Astrocyte of the hippocampus (primary cell): ENCODE measurements at places on chromosomes 6 and 20.

DNA sequence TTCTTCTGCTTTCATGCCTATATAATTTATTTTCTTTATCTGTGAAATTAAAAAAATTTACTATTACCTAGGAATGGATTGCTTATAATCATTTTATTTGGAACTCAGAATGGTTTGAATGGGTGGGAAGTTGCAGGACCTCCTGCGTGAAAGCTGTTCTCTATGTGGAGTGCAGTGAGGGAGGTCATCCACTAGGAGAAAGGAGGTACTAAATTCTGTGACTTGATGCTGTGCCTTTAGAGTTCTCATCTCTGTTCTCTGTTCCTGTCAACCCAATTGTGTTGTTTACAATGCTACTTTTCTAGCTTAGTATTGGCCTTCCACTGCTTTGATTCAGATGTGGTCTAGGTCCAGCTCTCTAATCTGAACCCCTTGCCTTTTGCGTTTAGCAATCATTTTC, 65.0 kb upstream of the HIVEP1 start:
- DNase-seq = no peak

GRCh38 chr20:62378215-62378614, 8.7 kb upstream of the RPS21 start:
- DNase-seq = peak; percentile 61

- DNase-seq = no peak
Measured at GRCh38 chr6:36069573-36069972, 42.0 kb downstream of the MAPK14 start.

DNA sequence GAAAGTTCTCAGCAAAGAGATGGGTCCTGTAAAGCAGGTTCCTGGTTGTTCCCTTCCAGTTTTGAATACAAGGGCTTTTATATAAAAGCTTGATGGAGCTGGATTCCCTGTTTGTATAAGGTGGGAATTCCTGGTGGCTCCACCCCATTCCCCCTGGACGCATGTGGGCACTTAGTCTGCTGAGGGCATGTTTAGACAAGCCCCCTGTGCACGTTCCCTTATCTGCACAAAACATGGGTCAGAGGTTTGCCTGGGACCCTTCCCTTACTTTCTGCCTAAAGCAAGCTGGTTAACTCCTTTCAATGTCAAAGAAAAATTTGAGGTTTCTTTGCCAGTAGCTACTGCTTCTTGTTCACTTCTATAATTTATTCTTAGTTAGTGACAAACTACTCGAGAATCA, 181.1 kb downstream of the BCKDHB start:
- no peak for DNase-seq

- no peak for DNase-seq
Measured at GRCh38 chr6:124356276-124356810, 552.7 kb downstream of the NKAIN2 start.

DNA sequence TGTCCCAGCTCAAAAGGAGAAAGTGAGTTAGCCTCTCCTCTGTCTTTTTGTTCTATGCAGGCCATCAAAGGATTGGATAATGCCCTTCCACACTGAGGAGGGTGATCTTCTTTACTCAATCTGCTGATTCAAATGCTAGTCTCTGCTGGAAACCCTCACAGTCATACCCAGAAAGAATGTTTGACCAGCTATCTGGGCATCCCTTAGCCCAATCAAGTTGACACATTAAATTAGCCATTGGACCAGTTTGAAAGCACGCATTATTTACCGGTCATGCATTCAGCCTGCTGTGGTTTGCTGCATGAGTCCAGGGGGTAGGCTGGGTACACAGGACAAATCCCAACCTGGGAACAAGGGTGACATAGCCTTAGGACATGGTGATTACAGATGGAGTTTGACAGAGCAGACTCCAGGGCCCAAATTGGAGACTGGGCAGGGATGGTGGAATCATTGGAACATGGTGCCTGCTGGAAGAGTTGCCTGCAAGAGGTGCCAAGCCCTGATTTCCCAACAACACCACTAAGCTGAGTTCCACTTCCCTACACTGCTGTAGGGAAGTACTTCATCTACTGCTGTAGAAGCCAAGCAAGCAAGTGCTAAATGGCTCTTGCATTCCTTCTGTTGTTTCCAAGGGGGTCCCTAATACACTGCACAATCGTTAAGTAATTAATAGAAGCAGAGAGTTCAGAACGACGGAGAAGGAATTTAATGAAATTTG, 87.7 kb downstream of the RNF182 start:
- DNase-seq = no peak

GRCh38 chr6:43800298-43800623, 30.2 kb downstream of the VEGFA start:
- no peak for DNase-seq

DNA sequence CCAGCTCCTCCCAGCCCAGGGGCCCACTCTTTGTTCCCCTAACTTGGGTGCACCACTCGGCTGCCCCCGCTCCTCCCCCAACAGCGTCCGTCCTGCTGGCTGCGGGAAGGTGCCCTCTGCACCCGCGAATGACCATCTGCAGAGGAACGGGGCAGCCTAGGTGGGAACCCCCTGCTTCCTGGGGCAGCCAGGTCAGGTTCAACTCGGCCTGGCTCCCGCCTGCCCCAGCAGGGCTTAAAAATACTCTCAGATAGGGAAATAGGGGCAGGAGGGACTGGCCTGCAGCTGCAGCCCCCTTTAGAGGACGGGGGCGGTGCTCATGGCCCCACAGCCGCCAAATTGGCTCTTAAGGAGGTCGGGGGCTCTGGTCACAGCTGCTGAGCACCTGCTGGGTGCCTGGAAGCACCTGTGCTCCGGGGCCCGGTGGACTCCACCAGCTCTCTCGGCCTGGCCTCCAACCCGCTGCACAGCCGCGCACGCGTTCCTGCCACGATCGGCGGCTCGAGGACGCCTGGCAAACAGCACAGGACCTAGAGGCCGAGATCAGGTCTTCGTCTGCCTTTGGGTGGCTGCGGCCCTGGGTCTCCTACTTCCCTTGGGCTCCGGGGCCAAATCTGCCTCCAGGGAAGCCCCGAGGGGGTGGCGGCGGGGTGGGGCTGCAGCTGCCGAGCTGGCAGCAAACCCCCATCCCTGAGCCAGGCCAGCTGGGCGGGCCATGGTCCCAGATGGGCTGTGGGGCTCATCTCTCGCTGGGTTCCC, 700 bp upstream of the LAMA5 start:
- peak; percentile 51 for DNase-seq

- DNase-seq = no peak
Measured at GRCh38 chr6:49978332-49979226, 9.2 kb upstream of the DEFB113 start.

GRCh38 chr6:14088600-14089192, 28.9 kb upstream of the CD83 start:
- no peak for DNase-seq

DNA sequence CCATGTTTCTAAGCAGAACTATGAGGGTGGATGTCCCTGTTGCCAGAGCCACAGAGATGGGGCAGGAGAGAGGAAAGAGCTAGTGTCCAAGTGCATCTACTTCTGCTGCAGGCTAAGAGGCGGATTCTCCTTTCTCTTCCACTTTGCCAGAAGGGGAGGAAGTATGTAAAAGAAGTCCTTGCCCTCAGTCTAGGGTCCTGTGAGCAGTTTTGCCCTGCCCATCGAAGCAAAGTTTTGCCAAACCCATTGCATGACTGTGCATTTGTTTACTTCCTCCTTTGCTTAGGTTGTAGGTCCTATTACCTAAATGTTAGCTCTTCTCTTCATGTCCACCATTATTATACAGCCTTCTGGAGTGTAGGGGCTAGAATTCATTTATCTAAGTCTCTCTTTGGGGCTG, 106.2 kb upstream of the ARMC2 start:
- DNase-seq = no peak

DNA sequence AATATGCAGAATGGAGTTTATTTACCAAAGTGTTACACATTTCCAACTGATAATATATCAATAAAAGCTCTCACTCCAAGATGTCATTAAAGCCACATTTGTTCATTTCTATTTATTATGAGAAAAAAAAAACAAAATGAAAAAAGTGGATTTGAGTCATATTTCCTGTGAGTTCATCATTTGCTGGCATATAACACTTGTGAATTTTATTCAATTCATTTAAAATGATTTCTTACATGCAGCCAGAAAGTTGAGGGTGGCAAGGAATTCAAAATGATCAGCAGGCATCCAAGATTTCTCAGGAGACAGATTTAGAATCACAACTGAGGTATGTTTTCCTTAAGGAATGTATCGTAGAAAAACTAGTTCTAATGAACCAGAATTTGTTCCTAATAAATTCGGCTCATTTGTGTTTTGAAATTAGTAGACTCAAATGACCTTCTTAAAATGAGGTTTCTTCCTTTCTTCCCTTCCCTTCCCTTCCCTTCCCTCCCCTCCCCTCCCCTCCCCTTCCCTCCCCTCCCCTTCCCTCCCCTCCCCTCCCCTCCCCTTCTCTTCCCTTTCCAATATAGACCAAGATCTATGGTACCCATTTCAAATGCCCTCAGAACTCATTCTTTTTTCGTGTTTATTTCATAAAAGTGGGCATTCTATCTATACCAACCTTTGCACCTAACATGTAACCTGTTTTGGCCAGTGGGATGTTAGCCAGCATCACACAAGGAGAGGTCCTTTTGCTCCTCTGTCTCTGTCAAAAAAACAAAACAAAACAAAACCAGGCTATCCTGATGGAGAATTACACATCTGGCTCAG, 357.9 kb upstream of the TSHZ2 start:
- DNase-seq = no peak

DNA sequence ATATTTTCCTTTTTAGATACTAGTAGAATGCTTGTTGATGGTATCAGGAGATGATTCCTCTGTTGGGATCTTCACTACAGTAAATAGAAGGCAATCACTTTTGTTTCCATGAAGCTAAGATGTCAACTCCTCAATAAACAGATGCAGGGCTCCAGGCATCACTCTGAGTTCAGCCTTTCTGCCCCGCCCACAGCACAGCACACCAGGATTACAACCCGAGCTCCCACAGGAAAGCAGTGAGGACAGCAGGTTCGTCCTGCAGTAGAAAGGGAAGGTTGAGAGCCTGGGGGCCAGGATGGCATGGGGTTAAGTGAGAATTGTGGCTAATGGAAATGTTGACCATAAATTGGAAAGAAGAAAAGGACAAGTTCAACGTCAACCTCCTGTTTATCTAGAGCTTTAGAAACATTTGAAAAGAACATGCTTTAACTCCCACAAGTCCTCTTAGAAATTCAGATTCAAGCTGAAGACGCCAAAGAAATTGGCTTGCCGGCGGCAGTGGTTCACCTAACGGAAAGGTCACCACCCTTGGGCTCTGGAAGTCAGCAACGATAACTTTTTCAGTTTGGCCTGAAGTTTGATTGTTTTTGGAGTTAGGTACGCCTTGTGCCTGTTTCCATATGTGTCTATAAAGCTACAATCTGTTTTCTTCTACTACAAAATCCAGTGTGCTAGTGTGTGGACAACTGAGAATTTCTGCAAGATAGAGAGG, 144.4 kb upstream of the PDE10A start:
- DNase-seq = no peak

GRCh38 chr20:57038608-57039440, 227.6 kb downstream of the BMP7 start:
- no peak for DNase-seq

DNA sequence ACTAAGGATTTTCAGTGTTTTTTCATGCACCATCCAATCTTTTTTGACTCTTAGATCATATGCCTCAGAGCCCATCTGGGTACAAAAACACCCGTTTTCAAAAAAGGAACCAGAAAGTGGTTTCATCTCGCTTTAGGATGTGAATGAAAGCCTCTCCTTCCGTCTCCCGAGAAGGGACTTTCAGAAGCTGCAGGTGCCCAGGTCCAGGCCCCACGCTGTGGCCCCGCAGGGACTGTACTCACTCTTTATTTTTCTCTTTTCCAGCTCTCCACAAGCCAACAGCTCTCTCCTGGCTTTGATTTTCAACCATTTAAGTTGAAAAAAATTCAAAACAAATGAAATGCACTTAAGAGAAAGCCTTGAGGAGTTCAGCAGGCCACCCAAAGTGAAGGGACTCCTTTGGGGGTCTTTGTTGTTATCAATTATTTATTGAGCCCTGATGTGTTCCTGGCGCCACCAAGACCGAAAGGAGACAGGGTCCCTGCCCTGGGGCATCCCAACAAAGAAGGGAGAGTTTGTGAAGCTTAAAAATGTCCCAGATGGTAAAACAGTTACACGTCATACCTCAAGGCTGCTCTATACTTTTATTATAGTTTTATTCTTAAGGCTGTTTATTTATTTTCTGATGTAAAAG, 467.3 kb downstream of the PREX1 start:
- no peak for DNase-seq

DNA sequence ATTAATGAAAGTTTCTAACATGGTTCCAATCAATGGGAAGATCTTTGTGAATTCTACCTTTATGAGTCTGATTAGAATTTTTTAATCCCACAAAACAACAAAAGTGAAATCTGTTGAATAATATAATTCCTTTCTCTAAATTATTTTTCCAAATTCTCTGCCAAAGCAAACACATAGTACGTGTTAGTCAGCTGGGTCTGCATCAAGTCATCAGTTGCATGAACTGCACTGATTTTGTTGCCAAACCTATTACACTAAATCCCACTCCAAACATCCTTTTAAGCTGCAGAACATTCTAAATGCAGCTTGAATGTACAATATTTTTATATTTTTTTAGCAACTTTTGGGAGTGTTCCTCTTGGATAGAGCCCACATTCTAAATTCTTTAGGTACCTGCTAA, 199.0 kb upstream of the HSF2 start:
- DNase-seq = peak; percentile 43

GRCh38 chr6:161792851-161793493, 519.1 kb upstream of the AGPAT4 start:
- DNase-seq = no peak

- DNase-seq = no peak
Measured at GRCh38 chr6:157551041-157551832, 170.2 kb downstream of the ZDHHC14 start.

GRCh38 chr6:146545581-146545980, 1.9 kb downstream of the RAB32 start:
- peak; percentile 77 for DNase-seq

GRCh38 chr20:10671919-10672623, 1.7 kb downstream of the JAG1 start:
- peak; percentile 79 for DNase-seq

DNA sequence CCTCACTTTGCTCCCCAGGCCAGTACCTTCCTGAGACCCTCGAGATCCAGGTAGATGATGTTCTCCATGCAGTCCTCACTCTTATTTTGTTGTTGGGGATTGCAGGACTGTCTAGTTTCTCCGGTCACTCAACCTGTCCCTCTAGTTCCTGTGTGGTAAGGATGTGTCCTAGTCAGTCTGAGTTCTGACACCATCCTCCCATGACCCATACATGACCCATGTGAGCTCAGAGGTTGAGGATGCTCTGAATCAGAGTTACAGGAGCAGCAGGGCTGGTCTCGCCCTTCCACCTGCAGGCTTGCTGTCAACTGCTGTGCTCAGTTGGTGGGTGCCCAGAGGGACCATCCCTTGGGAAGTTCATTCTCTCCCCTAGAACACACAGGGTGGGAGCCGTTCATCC, 11.9 kb upstream of the CST8 start:
- no peak for DNase-seq

GRCh38 chr6:6559994-6560570, 28.4 kb upstream of the LY86 start:
- no peak for DNase-seq
